Kidney (tissue), 22 donors: ENCODE measurements at places on chromosomes 12 and 14. TPM values are rescaled to one million over a fixed set of nuclear protein-coding genes. Genes with fewer than 3 reads are reported as not detected.

Gene KRT3
- not detected for total RNA-seq

Gene TUNAR
- 0.82 TPM for total RNA-seq

Gene MSI1
- total RNA-seq, result 1.3 TPM

Gene KDM5A
- 76.6 TPM for total RNA-seq

Gene BMAL2
- total RNA-seq, result 12.8 TPM

Gene SLC17A8
- 0.16 TPM for total RNA-seq

Gene YLPM1
- total RNA-seq, result 68.2 TPM

Gene SPIC
- 0.44 TPM for total RNA-seq

Gene KCNK10
- 0.54 TPM for total RNA-seq

Gene LRTM2
- total RNA-seq, result not detected

Gene LRRC10
- total RNA-seq, result not detected

Gene GLIPR1L1
- not detected for total RNA-seq

Gene AKAP6
- total RNA-seq, result 10.5 TPM

Gene CCDC38
- 0.31 TPM for total RNA-seq

Gene CD163L1
- 7.0 TPM for total RNA-seq

Gene MYF5
- not detected for total RNA-seq

Gene KRT72
- total RNA-seq, result not detected

Gene AQP2
- total RNA-seq, result 122 TPM

Gene EID3
- 5.0 TPM for total RNA-seq

Gene CMKLR1
- total RNA-seq, result 25.7 TPM

Gene PYGL
- 40.3 TPM for total RNA-seq

Gene IPO4
- 49.5 TPM for total RNA-seq

Gene ENDOU
- total RNA-seq, result 0.91 TPM

Gene ERP27
- 11.0 TPM for total RNA-seq

Gene IL26
- total RNA-seq, result not detected

Gene MED13L
- 153 TPM for total RNA-seq

Gene C3AR1
- 17.7 TPM for total RNA-seq

Gene C12orf54
- not detected for total RNA-seq

Gene TEX52
- total RNA-seq, result not detected

Gene KRT73
- not detected for total RNA-seq

Gene PIWIL1
- 0.31 TPM for total RNA-seq

Gene STXBP6
- total RNA-seq, result 3.9 TPM

Gene CPNE6
- 0.19 TPM for total RNA-seq
